ENCODE measurements at places on chromosomes 5 and 9.
A peak's percentile ranks its signal among the peaks of the same experiment; 100 is the strongest.

DNA sequence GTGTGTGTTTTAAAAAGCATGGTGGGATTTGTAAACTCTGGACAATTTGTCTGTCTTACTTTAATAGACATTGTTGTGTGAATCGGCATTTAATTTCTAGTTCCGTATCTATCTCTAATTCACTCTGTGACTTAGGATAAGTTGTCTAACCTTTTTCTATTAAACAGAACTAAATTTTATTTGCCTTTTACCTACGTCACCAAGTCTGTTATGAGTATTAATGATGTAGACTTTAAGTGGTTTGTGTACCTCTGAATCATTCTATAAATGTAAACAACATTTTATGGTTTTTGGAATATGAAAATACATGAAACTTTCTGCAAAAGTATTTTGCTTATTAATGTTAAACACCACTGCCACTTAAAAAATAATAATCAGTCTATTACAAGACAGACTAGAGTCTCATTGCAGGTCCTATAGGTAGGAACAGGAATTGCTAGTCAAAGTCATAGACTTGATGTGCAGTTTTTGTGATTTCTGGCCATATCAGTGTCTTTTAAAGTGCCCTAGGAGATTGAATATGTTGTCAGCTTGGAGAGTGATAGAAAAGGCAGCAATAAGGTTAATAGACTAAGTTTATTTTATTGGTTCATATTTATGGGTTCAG is 5.6 kb downstream of the RBM27 start:
- no peak for DNase-seq

GRCh38 chr9:91954841-91955471 is 4.9 kb upstream of the ROR2 start:
- DNase-seq = no peak

DNA sequence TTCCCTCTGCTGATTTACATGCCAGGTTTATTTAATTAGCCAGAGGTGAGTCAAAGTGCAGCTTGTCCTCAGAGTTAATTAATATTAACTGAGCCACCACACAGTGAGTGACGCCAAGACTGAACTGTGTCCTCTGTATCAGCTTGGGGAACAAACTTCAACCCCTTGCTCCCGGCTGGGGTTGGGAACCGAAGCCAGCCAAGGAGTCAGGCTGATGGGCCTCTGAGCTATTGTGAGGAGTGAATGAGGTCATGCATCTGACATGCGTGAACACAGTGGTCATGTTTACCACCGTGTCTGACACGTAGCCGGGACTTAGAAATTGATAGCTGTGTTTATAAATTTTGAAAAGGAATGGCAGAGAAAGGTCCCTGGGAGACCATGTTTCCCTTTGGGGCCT is 17.1 kb downstream of the IGIP start:
- no peak for DNase-seq

DNA sequence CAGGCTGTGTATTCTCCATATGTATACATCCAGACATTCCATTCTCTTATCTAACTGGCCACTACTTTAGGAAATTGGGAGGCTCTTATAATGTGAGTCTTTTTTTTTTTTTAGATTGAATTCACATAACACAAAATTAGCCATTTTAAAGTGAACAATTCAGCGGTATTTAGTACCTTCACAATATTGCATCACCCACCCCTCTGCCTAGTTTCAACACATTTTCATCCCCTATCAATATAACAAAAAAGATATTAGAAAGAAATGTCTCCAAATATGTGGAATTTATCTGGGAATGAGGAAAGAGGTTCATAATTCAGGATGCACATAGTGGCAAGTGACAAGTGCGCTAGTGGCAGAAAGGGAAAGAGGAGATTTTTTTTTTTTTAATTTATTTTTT is 228.5 kb downstream of the ICE1 start:
- DNase-seq = no peak

DNA sequence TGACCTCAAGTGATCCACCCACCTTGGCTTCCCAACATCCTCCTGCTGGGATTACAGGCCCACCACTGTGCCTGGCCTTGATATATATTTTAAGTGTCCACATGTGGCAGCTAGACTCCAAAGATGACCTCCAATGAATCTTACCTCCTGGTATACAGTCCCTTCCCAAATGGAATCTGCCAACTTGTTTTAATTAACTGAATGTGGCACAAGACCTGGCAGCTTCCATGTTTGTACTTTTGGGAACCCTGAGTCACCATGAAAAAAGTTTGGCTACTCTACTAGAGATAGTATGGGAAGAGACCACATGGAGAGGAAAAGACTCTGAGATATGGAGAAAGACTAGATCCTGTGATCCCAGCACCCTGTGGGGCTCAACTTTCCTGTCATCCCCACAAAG is 42.5 kb downstream of the CCL28 start:
- DNase-seq = no peak

GRCh38 chr5:158635565-158635964 is 464.2 kb downstream of the EBF1 start:
- no peak for DNase-seq

DNA sequence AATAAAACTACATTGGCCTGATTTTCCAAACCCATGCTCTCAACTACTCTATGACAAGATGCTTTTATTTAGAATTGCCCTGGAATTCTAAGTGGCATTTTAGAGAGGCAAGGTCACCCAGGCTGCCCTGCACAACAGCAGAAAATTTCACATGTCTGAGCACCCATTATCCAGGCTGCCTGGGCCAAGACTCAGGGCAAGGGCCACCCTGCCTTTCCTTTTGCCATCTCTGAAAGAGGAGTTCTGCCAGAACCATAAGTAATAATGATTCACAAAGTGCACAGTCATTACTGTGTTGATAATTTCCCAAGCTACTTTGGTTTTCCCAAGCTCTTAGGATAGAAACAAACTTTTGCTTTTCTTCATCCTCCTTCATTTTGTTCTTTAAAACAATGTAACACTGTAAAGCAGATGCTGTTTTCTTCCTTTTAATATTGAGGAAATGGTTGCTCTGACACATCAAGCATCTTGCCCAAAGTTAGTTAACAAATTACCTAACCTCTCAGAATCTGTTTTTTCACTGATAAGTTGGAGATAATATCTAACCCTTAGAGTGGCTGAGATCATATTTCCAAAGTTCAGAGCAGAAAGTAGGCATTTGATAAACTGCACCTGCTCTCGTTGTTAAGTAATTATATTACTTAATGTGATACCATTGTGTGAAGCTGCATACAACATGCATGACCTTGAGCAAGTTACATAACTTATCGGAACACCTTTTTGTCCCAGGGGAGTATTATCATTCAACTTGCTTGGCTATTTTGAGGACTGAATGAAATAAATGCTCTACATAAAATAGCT is 325.6 kb downstream of the PRELID2 start:
- no peak for DNase-seq

- DNase-seq = no peak
Observed at GRCh38 chr5:91487420-91487819, 104.3 kb upstream of the ARRDC3 start.

GRCh38 chr5:175290379-175290778 is 153.6 kb downstream of the DRD1 start:
- DNase-seq = no peak

DNA sequence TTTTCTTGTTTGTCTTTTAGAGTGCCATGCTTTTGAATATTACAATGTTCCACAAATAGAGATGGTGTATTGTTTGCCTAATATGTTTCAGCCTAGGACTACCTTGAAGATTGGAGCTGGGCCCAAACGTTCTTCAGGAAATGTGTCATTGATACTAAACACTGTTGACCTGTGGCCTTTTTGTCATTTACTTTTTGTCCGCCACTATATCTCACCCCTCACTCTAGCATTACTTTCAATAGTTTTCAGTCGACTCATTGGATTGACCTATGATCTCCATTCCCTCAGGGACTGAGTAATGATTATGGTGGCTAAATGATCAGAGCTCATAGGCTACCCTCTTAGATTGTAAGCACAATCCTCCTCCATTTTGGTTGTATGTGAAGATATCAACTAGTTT is 115.8 kb downstream of the NUDT12 start:
- no peak for DNase-seq

DNA sequence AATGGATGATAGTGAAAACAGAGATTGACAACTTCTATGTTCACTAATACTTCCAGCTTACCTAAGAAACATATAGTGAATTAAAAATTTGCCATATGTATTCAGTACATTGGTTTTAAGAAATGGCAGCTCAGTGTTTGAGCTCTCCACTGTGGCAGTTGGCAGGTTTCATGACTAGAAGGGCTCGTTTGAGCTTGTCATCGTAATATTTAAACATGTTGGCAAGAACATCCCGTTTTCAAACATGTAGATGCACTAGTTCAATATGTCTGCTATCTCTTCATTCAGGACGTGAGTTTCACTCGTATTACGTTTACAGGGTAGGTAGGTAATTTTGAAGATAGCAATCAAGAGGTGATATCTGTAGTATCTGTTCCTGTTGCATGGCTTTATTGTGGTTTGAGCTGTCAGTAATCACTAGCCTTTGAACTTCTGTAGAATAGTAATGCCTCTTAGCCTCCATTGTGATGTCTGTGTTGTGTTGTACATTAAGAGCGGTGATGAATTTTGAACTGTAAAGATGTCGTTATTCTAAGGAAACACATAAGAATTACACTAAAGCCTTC is 74.8 kb downstream of the NLN start:
- no peak for DNase-seq

DNA sequence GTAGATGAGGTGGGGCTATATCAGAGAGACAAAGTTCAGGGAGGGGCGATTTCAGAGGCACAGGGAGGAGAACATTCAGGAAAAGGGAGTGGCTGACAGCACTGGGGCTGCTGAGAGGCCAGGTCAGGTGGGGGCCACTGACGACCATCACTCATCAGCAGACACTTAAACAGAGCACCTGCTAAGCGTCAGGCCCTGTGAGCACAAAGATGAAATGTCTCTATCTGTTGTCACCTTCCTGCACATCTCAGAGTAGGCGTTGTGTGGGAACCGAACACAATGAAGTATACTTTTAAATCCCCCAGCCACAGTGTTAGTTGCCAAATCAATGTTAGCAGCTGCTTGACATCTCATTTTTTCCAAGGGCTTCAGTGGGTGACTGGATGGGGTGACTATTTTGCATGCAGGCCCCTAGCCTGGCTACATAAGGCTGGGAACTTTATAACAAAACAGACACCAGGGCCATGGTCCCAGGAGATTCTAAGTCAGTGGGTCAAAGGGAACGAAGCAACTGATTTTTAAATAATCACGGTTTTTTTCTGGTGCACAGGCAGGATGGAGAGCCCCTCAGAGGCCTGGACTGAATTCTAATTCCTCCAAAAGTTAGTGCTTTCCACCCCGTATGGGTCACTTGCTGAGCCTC is 31.1 kb upstream of the ANKRD18A start:
- no peak for DNase-seq

DNA sequence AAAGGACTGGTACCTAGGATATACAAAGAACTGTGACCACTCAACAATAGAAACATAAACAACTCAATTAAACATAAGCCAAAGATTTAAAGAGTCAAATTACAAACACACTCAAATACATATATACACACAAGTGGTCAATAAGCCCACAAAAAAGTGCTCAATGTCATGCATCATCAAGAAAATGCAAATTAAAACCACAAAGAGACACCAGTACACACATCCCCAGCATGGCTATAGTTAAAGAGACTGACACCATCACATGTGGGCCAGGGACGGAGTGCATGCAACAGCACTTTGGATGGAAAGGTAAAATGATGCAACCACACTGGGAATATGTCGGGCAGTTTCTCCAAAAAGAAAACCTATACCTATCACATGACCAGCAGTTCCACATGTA is 89.7 kb downstream of the CAAP1 start:
- no peak for DNase-seq

DNA sequence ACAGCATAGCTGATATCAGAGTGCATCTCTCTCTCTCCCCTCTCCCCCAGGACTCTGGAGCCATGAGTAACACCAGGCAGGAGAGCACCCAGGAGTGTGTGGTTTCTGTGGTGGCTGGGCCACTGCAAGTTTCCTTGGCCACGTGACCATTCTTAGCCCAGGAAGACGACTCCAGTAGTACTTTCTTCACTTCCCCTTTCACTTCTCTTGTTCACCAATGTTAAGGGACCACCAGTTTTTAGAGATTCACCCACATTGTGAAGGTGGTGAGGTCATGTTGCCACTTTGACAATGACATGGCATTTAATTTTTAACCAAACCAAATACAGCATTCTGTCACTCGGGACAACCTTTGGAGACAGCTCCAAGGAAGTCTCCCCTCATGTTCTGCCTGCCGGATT is 17.9 kb upstream of the DAPK1 start:
- DNase-seq = peak; percentile 48

GRCh38 chr9:37602817-37603216 is 10.4 kb upstream of the TOMM5 start:
- no peak for DNase-seq

Data from GM18507 (cell line).